ENCODE measurements at places on chromosomes 5 and 9.

DNA sequence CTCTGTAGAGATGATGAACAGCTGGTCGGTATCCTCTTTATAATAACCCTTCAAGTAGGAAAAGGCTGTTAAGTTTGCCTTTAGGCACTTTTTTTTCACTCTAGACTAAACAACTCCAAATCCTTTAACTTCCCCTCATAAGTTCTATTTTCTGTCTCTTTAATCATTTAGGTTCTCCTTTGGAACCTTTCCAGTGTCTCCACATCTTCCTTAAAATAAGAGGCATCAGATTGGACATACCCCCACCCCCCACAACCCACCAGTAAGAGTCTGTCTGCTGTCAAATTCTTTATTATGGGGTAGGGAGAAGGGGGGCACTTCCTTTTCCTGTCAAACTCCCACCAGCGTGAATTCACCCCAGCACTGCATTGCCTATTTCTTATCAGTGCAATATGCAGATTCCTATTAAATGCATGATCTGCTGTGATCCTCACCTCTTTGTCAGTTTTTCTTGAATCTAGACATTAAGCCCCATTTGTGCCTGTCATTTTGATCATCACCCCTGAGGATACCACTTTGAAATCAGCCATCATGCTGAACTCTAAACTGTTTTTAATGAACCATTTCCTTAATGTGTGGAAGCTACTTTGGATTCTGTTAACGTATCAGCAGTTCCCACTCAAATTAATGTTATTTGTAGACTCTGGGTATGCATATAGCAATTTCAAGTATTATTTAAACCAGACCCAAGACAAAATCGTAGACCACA, 212.2 kb downstream of the PDZD2 start:
- DNase-seq = no peak

GRCh38 chr9:81827616-81828296, 100.5 kb upstream of the SPATA31D4 start:
- no peak for DNase-seq

DNA sequence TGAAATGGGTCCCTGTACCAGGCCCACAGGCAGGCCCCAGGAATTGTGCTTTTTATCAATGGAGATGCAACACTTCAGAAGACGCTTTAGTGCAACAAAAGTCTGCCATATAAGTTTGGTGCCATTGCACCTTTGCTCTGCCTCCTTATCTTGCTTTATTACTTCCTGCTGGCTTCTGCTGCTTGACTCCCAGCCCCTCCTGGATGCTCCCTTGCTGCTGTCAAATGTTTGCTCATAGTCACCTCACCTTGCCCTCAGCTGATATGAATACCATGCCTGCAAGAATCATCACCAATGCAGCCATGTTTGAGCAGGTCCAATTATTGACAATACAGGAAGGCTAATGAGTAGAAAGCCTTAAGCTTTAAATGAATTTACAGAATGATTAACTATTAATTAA, 25.4 kb downstream of the MEGF10 start:
- no peak for DNase-seq

GRCh38 chr9:133760713-133761290, 22.6 kb upstream of the SARDH start:
- DNase-seq = no peak

DNA sequence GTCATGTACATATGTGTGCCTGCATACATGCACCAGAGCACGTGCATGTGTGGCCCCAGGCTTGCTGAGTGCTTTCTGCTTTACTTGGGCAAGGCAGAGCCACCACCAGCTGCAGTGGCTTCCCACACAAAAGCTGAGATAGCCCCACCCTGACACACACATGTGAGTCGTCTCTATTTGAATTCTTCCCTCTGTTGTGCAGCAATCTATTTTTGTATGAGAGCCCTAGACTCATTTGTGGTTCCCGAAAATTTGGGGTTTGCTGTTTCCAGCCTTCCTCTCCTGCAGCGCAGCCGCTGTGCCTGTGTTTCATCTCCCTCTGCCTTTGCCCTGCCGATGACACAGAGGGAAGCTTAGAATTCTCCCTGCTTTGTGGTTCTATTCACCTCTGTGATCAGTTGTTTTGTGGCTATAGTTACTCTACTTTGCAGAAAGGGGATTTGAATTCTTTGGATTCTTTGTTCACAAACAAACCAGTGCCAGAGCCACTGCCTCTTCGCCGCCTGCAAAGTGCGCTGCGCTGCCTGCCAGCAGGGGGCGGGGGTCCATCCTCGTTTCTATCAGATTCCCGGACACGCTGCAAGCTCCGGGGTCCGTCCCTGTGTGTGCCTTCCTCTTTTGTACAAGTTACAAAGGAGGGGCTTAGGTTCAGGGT, 95.8 kb upstream of the DAP start:
- DNase-seq = peak; percentile 45

GRCh38 chr9:131259432-131259898, 16.8 kb downstream of the FAM78A start:
- no peak for DNase-seq

- no peak for DNase-seq
Measured at GRCh38 chr9:23682352-23682751, 143.7 kb downstream of the ELAVL2 start.

- DNase-seq = no peak
Measured at GRCh38 chr5:10418654-10419345, 22.9 kb upstream of the ROPN1L start.

GRCh38 chr5:72281764-72282499, 38.1 kb downstream of the MRPS27 start:
- DNase-seq = no peak

- DNase-seq = no peak
Measured at GRCh38 chr5:68476854-68477253, 261.3 kb downstream of the PIK3R1 start.

DNA sequence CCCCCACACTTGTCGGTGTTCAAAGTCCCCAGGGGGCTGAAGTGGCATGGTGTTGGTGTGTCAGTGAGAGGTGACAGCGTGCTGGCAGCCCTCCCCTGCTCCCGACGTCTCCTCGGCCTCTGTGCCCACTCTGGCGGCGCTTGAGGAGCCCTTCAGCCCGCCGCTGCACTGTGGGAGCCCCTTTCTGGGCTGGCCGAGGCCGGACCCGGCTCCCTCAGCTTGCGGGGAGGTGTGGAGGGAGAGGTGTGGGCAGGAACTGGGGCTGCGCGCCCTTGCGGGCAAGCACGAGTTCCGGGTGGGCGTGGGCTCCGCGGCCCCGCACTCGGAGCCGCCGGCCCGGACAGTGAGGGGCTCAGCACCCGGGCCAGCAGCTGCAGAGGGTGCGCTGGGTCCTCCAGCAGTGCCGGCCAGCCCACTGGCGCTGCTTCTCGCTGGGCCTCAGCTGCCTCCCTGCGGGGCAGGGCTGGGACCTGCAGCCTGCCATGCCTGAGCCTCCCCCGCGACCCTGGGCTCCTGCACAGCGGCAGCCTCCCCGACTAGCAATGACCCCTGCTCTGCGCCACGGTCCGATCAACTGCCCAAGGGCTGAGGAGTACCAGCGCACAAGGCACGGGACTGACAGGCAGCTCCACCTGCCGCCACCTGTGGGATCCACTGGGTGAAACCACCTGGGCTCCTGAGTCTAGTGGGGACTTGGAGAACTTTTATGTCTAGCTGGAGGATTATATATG, 224.1 kb upstream of the RIOK2 start:
- no peak for DNase-seq

DNA sequence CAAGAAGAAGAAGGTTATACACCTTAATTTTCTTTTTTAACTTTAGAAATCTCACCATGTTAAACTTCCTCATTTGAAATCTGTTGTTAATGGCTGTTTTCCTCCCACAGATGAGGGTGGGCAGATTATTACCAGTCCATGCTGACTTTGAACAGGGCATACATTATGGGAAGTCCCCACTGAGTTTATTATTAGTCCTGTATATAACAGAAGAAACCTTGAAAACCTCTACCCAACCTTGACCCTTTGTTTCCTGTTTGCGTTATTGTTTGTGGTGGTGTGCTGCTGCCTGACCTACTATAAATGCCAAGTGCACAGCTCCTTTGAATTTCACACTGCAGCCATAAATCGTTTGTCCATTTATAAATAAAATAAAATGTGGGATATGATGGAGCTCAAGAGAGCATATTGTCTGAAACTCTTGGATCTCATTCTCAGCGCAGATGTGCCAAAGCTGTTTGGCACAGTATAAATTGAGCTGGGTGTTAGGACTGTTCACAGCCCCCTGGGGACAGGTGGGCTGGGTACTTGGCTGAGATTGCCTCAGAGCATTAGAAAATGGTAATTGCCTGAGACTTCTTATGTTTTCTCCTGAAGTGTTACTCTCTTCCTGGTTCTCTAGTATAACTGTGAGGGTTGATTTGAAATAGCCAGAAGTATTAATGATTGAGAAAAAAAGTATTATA, 139.6 kb downstream of the SPATA31D1 start:
- DNase-seq = no peak

DNA sequence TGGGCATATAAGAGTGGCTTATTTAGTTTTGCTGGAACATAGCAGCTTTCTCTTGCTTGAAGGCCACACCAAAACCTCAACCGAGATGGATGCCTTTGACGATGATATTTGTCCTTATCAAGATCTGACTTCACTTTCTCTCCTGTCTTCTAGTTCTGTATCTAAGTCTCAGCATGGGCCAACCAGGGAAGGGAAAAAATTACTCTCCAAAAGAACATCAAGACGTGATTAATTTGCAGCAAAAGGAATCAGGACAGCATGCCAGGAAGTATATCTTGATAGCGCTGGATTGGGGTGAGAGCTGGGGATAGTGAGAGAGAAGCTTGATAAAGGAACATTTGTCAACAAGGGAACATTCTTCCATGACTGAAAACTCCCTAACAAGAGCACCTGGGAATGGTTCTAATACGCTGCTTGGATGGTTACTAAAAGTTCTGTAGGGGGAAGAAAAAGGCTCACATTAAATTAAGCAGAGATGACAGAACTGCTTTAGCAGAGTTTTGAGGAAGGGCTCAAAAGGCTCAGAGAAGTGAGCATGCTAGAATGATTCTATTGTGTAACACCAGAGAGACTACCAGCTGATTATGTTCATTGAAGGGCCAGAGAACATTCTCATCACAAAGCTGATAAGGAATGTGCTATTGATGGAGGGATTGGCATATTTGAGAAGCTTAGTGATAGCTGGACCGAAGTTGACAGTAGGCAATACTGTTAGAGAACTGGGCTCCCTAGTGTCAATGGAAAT, 21.6 kb upstream of the ANXA1 start:
- no peak for DNase-seq

GRCh38 chr5:107118184-107119019, 552.3 kb downstream of the EFNA5 start:
- no peak for DNase-seq

GRCh38 chr5:132526974-132527564, 16.3 kb downstream of the IL5 start:
- no peak for DNase-seq

- DNase-seq = no peak
Measured at GRCh38 chr5:52148679-52149078, 639.0 kb upstream of the ITGA1 start.

DNA sequence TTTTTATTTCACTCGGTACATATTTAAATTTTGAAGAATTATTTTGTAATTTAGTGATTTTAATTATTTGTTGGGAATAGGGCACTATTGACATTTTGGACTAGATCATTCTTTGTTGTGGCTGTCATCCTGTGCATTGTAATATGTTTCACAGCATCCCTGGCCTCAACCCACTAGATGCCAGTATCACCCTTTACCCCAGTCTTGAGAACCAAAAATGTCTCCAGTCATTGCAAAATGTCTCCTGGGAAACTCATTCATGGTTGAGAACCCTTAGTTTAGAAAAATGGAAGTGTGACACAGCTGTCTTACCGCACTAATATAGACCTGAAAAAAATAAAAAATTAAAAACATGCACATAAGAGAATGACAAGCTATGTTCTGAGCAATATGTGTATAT, 88.4 kb upstream of the CCDC152 start:
- no peak for DNase-seq

- DNase-seq = no peak
Measured at GRCh38 chr5:61687371-61687770, 355.3 kb downstream of the ZSWIM6 start.

DNA sequence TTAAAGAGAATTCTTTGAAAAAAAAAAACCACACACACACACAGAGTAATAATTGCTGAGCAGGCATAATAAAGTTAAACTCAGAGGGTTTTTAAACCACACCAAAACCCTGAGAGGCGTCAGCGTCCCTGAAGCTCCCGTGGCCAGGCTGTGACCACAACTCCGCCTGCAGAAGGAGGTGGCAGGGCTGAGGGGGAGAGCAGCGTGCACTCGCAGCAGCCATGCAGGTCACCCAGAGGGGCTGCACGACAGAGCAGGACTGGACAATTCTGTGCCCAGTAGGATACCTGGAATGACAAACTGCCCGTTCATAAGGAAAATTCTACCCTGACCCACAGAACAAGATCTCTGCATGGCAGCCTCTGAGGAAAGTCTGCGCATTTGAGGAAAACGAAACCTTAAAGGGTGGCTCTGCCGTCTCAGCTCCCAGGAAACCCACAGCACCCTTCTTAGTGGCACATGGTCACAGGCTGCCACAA, 44.0 kb downstream of the ROR2 start:
- peak; percentile 71 for DNase-seq

GRCh38 chr9:126658201-126658825, 44.6 kb downstream of the LMX1B start:
- DNase-seq = no peak

GRCh38 chr5:140342896-140343295, 3.5 kb downstream of the HBEGF start:
- no peak for DNase-seq

DNA sequence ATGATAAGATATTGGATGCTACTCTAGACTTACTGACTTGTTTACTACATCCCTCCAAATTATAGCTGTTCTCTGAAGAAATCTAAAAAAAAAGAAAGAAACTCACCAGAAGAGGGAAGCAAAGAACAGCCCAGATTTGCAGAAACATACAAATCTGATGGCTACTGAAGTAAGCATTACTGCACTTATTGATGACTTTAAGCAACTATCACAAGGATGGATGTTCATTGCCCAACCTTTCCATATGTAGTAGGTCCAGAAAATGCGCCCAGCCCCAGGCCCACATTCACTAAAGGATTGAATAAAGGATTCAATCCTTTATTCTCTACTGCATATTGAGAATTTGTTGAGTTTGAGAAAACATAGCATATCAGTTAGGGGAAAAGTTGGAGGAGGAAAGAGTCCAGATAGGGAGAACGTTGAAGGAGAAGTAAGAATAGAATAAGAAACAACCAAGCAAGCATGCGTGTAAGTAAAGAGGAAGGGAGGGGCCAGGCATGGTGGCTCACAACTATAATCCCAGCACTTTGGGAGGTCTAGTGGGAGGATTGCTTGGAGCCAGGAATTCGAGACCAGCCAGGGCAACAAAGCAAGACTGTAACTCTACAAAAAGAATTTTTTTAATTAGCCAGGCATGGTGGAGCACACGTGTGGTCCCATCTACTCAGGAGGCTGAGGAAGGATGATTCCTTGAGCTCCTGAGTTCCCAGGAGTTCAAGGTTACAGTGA, 33.8 kb upstream of the DTWD2 start:
- DNase-seq = no peak

GRCh38 chr5:170120576-170120975, 14.9 kb downstream of the FOXI1 start:
- no peak for DNase-seq

DNA sequence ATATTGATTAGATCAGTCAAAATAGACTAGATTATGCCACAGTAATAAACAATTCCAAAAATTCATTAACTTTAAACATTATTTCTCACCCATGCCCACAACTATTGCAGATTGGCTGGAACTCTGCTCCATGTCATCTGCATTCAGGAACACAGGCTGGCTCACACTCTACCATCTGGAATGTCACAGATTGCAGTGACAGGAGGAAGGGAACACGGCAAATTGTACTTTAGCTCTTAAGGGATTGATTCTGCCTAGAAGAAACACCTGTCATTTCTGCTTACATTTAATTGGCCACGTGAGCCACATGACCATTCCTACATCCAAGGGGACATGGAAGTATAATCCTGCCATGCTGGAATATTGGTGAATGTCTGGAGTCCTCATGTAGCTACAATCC, 54.4 kb downstream of the ATPSCKMT start:
- DNase-seq = no peak

Data from activated CD8-positive, alpha-beta T cell treated with anti-CD3 and anti-CD28 coated beads for 36 hours (primary cell).